GM04504 (cell line): ENCODE measurements at places on chromosomes 7 and 10.

GRCh38 chr10:32065856-32066255, 9.6 kb upstream of the KIF5B start:
- peak; percentile 34 for DNase-seq

- no peak for DNase-seq
Measured at GRCh38 chr10:102668326-102669107, 24.2 kb downstream of the TRIM8 start.

DNA sequence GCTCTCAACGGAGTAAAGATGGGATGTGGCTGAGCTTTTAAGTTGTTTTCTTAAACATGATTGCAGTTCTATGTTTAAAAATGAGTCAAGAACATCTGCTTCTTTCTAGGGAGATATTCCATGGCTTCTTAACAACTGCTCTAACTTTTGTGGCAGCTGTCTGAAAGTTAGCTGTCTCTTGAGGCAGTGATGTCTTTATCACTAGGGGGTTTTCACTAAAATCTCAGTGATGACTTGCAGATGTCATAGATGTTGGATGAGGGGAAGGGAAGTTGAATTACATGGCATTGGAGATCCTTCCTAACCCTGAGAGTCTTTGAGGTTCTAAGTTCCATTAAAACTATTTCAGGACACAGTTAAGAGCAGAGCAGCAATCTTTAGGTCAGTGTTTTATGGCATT, 43.5 kb downstream of the PRKG1 start:
- DNase-seq: no peak

- no peak for DNase-seq
Measured at GRCh38 chr10:19204246-19204917, 155.8 kb downstream of the MALRD1 start.

GRCh38 chr7:149870701-149871483, 2.9 kb upstream of the ATP6V0E2 start:
- no peak for DNase-seq

GRCh38 chr7:138699661-138700060, 1.5 kb downstream of the SVOPL start:
- no peak for DNase-seq

DNA sequence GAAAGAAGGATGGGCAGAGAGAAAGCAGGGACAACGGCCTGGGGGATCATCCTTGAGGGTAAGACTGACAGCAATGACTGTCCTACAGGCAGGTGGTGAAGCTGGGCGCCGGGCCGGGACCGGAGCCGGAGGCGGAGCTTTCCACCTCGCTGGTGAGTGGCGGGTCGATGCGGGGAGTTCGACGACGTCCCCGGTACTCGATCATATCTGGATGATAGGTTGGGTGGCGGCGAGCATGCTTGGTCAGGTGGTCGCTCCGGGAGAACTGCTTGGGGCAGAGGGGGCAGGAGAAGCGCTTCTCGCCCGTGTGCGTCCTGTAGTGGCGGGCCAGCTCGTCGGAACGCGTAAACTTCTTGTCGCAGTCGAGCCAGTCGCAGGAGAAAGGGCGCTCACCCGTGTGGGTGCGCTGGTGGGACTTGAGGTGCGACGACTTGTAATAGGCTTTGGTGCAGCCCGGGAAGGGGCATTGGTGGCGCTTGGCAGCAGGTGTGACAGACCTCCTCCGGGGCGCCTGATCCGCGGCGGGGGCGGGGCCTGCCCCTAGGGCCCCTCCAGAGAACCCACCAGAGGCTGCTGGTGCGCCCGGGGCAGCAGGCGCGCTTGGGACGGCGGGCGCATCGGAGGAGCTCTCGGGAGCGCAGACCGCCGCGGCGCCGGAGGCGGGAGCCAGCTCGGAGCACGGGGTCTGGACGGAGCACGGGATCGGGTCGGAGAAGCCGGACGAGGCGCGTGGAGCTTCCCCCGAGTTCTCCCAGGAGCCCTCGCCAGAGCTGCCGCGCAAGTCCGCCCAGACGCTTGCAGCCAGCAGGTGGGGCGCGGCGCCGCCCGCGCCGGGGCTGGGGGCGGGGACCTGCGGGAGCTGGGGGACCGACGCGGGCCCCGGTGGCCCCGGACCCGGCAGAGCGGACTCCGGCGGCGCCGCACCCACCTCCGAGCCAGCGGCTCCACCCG, 752 bp downstream of the KLF14 start:
- DNase-seq: no peak

- no peak for DNase-seq
Measured at GRCh38 chr10:90805206-90805605, 52.6 kb downstream of the HTR7 start.

DNA sequence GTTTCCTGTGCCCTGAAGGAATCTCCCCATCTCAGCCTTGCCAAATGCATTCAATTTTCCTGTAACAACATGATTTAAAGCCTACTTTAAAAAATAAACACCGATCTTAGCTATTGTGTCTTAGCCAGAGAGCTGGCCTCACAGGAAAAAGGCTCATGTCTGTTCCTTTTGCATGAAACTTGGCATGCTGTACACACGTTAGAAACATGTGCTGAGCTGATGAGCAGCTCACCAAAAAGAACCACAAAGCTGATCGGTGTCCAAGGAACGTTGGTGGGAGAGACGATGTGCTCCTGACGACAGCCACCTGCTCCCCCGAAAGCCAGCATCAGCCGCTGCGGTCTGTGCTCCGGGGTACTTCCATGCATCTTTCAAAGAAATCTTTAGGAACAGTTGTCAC, 135.9 kb downstream of the ADARB2 start:
- no peak for DNase-seq

GRCh38 chr10:132346806-132347205, 14.8 kb downstream of the LRRC27 start:
- DNase-seq: no peak
